ENCODE measurements at places on chromosomes 3 and 15.

DNA sequence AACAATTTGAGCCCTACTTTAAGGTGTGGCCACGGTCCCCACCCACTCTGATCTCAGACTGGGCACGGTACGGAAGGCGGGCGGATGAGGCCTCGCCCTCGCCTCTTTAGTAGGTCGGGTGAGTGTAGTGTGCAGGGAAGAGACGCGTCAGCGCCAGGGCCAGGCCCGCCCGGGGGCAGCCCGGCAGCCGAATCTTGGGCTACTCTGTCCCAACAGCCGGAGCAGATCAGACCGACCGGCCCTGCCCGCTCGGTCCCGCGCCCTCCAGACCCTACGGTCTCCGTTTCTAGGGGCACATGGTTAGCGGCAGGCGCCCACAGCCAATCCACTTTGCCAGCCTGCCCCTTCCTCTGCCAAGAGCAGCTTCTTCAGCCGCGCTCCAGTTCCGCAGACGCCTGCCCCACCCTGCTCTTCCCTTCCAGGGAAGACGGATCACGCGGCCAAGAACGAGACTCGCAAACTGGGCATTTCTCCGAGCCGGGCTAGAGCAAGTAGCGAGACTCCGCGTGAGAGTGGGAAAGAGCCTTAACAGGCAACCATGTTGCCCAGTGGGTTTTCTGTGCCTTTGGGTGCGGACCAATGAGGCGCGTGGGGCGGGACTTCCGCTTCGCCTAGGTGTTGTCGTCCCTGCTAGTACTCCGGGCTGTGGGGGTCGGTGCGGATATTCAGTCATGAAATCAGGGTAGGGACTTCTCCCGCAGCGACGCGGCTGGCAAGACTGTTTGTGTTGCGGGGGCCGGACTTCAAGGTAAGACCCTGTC lies at the start of gene RNF13:
TSS of gene RNF13 (plus strand) at position 610 of the 761 bp plus-strand sequence. CDS start 32,812 bp downstream, outside the sequence.
- peak; percentile 94 for DNase-seq

DNA sequence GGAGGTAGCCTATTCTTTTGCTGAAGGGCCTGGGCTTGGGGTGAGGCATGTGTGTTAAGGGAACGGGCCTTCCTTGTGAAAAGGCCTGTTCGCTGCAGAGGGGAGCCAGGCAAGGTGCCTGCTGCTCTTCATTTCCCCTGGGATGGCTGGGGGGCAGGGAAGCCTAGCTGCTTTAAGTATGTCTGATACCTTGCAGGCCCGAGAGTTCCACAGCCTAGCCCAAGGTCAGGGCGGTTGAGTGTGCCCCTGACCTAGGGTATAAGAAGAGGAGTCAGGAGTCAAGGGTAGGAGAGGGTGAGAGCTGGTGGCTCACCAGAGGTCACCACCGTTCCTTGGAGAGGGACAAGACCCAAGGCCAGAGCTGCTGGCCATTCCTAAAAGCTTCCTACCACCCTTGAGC lies 46.6 kb downstream of the UMPS start:
- no peak for DNase-seq

DNA sequence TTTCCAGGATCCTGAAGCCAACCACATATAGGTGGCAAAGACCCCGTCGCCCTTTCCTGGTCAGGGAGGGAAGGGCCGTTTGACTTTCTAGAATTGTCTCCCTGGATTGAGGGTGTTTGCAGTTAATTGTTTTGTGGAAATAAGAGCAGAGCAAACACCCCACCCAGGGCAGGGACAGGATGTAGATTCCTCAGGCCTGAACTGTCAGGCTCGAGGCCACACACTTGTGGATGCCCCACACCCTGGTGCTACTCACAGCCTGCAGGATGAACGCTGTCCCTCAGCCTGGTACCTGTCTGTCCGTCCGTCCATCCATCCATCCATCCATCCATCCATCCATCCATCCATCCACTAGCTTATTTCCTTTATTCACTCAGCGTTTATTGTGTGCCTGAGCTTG lies 29.9 kb upstream of the FLNB start:
- no peak for DNase-seq

GRCh38 chr3:156433910-156434309 lies 121.0 kb downstream of the SSR3 start:
- no peak for DNase-seq

DNA sequence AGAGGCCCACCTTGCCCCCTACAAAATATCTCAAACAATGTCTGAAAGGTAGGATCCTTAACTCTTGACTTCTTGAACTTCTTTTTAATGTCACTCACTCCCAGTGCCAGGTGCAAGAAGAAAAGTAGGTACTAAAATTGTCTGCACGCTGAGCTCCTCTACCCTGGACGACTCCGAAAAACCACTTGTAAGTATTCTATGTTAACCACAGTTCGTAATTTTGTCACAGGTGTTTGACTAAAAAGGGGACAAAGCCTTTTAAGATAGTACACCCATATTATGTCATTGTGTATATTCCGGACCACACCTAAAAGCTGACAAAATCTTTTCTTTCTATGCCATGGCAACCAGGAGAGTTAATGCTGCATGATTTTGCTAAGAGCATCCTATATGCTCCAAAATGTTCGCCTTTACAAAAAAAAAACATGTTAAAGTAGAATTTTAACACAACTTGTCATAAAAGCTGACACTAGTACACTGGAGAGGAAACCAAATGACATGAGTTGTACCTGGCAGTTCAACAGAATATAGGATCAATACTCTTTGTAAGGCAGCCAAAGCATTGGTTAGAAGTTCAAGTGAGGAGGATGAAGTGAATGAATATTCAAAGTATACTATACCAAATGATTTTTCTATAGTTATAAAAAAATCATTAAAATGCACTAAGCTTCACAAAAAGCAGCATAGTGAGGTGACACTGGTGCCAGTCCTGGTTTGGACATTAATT lies 210.5 kb downstream of the FOXP1 start:
- DNase-seq: peak; percentile 66

DNA sequence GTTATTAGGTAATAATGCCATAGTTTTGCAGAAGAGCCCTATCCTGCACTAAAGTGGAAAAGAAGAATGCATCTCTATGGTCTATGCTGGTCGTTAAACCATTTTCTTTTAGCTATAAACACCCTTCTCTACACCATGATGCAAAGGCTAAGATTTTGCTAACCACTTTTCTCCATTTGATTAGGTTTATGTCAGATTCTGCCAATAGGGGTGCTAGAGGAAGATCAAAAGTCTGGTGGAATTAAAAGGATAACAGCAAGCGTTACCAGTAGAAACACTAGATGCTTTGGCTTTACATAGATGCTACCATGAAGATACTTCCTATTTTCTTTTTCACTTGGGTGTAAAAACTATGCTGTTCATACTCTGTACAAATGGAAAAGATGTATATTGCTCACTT lies 669.8 kb upstream of the ARPP21 start:
- no peak for DNase-seq

DNA sequence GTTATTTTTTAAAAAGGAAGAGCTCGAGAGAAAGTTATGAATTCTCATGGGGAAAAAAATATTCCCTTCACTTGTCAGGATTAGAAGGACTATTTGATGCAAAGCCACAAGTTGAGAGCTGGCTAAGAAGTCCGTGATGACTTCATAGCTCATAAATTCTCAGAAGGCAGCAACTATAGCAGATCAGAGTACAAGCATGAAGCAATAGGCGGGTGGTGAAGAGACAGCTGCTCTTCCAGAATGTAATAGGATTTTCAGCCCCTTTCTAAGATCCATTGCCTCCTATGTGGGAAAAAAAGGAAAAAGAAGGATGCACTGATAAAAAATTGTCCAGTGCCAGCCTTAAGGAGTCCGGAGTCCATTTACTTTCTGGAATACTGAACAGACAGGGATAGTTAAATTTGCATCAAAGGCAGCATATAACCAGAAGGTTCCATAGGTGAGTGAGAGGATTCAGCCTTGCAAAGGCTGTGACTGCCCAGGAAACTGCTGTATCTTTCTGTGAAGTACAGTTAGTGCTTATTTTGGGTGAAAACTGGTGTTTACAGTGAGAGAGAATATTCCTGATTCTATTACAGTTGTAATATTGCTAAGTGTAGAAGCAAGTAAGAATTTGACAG lies 929.5 kb upstream of the ALCAM start:
- DNase-seq: no peak

GRCh38 chr3:100759950-100760349 lies 50.7 kb downstream of the TFG start:
- DNase-seq: no peak

GRCh38 chr3:69880069-69880640 lies 119.4 kb upstream of the SAMMSON start:
- DNase-seq: no peak

GRCh38 chr3:49530231-49530630 lies 24.0 kb upstream of the BSN start:
- no peak for DNase-seq

DNA sequence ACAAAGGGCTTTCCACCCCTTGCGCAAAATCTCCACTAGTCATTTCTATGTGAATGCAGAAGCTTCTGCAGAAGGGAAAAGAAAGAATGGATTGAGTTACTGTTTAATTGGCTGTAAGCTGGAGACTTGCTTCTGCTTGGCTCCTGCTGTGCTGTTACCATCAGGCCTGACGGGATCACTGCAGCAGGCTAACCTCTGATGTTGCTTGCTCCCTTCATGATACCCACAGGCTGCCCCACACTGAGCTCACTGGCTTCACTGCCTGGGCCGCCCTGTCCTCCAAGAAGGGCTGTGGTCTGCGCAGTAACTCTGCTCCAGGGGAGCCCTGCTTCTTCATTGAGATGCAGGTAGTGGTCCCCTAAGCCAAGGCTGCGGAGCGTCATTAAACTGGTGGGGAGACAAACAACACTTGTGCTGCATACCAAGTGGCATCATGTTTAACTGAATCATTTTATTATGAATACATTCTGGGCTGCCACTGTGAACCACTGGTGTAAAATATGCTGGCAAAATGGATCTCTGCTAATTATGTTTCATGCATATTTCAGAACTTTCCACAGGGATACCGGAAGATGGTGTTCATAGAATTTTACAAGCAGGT lies 78.6 kb downstream of the WDR49 start:
- no peak for DNase-seq

GRCh38 chr3:15563190-15563589 lies 38.2 kb downstream of the HACL1 start:
- no peak for DNase-seq

GRCh38 chr15:35181538-35181937 lies 96.4 kb upstream of the NANOGP8 start:
- no peak for DNase-seq

DNA sequence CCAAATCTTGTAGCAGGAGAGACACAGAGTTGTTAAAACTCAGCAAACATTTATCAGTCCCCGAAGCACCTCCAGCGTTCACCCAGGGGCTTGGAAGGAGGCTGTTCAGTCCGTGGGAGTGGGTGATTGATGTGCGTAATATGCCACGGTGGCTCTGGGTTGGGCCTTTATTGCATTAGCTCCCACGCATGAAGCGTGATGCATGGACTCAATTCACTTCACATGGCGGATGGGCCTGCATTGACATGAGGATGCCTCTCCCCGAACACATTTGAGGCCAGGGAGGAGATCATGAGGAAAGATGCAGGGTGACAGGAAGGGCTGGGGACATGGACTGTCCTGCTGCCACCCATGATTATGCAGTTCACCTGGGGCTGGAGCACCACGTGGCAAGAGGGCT lies 126.5 kb downstream of the FAM43A start:
- DNase-seq: no peak

- DNase-seq: no peak
These were observed 38.9 kb upstream of the LIMD1 start for GRCh38 chr3:45555666-45556065.

- DNase-seq: no peak
These were observed 210.7 kb downstream of the TLE3 start for GRCh38 chr15:69887009-69887408.

DNA sequence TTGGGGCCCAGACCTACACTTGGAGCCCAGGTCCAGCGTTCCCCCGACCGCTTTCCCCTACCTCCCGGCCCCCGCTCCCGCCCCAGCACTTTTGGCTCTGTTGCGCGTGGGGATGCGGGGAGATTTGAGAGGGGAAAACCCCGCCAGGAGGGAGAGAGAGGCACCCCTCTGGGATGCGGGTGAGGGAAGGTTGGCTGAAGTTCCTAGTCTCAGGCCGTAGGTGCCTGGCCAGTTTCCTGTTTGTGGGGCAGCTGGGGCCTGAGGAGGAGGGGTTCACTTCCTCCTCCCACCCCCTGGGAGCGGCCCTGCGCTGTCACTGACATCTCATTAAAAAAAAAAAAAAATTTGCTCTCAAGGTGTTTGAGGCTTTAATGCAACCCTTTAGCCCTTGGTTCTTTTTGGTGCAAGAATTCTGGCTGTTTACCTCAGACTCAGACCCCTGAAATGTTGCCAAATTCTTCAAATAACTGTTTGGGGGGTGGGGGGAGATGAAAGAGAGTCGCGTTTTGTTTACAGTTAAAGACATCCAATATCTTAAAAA lies 2.6 kb downstream of the FAM43A start:
- DNase-seq: peak; percentile 69

DNA sequence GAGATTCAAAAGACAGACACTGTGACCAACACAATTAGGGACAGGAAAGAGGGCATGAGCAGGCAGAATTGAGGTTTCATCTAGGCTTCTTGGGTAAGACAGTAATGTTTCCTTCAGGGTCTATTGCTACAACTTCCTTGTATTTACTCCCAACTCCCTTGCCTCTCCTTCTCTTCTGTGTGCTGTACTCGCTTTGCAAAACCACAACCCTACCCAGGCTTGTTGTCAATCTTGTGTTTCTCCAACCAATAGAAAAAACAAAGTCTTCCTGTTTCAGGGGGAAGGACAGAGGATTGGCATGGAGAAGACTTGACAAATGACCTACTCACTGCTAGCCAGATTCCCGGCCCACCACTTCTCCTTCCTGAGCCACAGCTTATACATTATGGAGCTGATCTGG lies 36.3 kb upstream of the MASP1 start:
- DNase-seq: no peak

GRCh38 chr3:36918050-36918449 lies 26.8 kb downstream of the TRANK1 start:
- DNase-seq: no peak

DNA sequence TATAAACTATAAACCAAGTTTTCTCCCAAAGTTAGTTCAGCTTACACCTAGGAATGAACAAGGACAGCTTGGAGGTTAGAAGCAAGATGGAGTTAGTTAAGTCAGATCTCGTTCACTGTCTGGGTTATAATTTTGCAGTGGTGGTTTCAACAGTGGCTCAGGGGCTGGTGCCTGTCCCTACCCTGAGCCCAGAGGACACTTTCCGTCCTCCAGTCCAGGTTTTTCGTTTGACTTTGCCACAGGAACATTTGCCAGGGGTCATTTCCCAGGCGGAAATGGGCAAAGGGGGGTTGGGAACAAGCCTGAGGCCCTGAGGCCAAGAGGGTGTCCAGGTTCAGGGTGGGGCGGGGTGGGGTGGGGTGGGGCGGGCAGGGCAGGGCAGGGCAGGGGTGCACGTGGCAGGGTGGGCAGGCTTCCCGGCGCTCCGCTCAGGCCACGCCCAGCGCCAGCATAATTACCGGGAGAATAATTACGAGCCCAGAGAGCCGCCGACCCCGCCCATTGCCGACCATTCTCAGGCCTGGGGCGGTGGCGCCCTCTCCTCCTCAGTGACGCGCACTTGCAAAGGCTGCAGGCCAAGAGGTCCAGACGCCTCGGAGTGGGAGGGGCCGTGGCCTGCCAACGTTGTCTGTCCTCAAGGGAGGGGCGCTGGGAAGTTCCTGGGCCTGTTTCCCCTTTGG lies 70.4 kb downstream of the KLF13 start:
- DNase-seq: no peak

Measured in CD4-positive, alpha-beta T cell treated with Interleukin-4 for 1 hour (primary cell).